Ascending aorta (tissue), 2 donors: ENCODE measurements at places on chromosomes 3 and 15. TPM values are rescaled to one million over a fixed set of nuclear protein-coding genes. Genes with fewer than 3 reads are reported as not detected.

- DNase-seq = no peak
Measured at GRCh38 chr15:55758580-55758986, 15.6 kb upstream of the PRTG start.

- DNase-seq = no peak
Measured at GRCh38 chr15:81914333-81914732, 131.5 kb downstream of the MEX3B start.

CPN2 gene
- not detected for total RNA-seq

MUSTN1 gene
- 132 TPM for total RNA-seq

KCNMB3 gene
- total RNA-seq = 16.5 TPM

SLC15A2 gene
- not detected for total RNA-seq

CACNA1D gene
- 0.43 TPM for total RNA-seq
